Urinary bladder (tissue), 4 donors: ENCODE measurements at places on chromosomes 13 and 19.

GRCh38 chr13:39670445-39670844 is 15.0 kb downstream of the COG6 start:
- no peak for DNase-seq

DNA sequence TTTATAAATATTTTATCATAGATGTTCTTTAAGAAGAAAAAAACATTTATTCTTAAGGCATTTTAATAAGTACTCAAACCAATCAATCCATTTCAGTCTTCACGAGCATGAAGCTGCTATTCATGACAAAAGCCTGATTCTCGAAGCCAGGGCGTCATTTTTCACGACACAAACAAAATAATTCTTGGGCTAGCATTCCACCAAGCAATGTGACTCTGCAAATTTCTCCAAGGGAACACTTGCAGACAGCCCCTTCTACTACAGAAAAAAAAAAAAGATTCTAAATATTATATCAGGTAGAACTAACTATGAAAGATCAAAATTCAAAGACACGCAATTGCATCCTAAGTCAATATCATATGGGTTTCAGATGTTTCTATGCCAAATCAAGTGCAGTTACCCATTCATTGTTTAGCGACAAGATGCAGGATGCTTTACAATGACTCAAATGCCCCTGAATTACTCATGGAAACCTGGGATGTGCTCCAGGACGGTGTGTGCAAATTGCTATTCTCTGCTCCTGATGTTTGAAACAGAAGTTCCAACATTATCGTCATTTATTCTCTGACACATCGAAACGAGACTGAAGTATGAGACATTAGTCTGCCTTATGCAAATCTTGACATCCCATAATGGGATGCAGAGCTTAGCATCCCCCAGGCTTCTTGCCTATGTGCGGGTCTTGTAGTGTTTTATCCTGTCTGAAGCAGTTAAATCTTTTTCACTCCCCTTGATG is 517.7 kb downstream of the MYO16 start:
- no peak for DNase-seq

GRCh38 chr13:49225223-49226042 is 5.3 kb downstream of the MLNR start:
- no peak for DNase-seq

GRCh38 chr19:47322058-47322457 is 9.9 kb upstream of the C5AR2 start:
- no peak for DNase-seq

GRCh38 chr19:6233827-6234511 is 45.8 kb downstream of the MLLT1 start:
- DNase-seq: no peak

GRCh38 chr19:19151418-19151817 is 13.1 kb upstream of the TMEM161A start:
- no peak for DNase-seq
